Activated CD4-positive, alpha-beta T cell treated with anti-CD3 and anti-CD28 coated beads, Interleukin-2, amount 10 ng/mL, durations not matched to agents 24 days and 14 days (primary cell): ENCODE measurements at places on chromosomes 3 and 15. TPM values are rescaled to one million over a fixed set of nuclear protein-coding genes. Genes with fewer than 3 reads are reported as not detected.

Gene DNAH1
- total RNA-seq, result 9.9 and 10.6 TPM in 2 replicates

DNA sequence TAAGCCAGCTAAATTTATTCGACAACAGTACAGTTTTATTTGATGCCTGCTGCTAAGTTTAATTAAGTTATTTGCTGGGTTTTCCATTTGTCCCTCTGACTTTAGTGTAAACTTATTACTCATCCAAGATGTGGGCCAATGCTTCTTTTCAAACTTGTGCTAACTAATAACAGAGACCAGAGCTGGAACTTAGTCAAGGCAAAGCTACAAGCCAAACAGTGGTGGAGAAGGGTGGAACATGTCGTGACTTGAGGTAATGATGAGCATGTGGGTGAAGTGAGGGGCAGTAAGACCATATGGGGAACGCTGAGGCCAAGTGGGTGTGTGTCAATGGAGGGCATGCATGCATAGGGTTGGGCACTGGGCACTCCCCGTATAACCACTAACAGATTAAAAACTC, 63.9 kb downstream of the NMD3 start:
- no peak overlapping the region for H3K4me3 ChIP-seq
- no peaks in the 10 kb centered on the region for H3K4me1 ChIP-seq
- no peak for DNase-seq
- no peaks in the 10 kb centered on the region for H3K27me3 ChIP-seq
- H3K27ac ChIP-seq, result no peak overlapping the region

- H3K4me1 ChIP-seq, result no peaks in the 10 kb centered on the region
- no peak overlapping the region for H3K27ac ChIP-seq
- no peaks in the 10 kb centered on the region for H3K36me3 ChIP-seq
- H3K27me3 ChIP-seq, result peaks cover 31% of the 10 kb centered on the region
Observed at GRCh38 chr15:83654379-83655236, 685 bp downstream of the ADAMTSL3 start.

DNA sequence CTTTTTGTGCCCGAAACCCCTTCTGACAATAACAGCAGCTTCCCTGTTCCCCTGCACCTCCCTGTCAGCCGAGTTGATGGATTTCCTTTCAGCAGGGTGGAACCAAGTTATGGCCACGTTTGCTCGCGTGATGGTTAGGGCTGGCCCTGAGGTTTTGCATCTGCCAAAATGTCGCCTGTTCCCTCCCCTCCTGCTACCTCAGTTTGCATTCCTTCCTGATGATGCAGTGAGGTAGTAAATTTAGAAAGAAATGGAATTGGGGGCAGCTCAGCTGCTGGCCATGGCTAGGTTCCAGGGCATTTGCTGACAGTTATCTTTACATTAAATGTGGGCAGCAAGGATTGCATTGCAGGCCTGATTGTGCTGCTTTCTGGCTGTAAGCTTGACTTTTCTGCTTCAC, 13.2 kb downstream of the LIMD1 start:
- DNase-seq, result no peak
- peaks cover 33% of the 10 kb centered on the region for H3K36me3 ChIP-seq
- H3K4me3 ChIP-seq, result no peak overlapping the region
- peaks cover 19% of the 10 kb centered on the region for H3K4me1 ChIP-seq
- H3K27me3 ChIP-seq, result no peaks in the 10 kb centered on the region
- H3K27ac ChIP-seq, result no peak overlapping the region

Gene SLC12A8
- total RNA-seq, result 1.1 and 1.2 TPM in 2 replicates

Gene PLA2G4E
- total RNA-seq, result not detected in 2 replicates

DNA sequence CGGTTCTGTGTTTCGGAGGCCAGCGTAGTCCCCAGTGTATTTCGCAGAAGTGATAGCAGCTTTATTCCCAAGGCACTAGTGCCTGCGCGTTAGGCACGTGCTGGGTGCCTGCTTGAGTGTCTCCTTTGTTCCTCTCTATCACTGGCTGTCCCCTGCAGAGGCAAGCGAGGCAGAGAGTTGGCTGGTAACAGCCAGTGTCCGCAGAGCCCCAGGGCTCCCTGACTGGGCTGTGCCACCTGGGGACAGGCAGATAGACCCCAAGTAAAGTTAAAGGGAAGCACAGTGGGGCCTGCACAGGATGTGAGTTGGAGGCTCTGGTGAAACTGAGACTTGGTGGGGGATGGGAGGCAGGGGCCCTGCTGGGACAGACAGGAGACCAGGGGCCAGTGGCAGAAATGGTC, 50.7 kb downstream of the APBA2 start:
- H3K4me3 ChIP-seq, result no peak overlapping the region
- H3K27ac ChIP-seq, result no peak overlapping the region
- no peak for DNase-seq
- H3K4me1 ChIP-seq, result peaks cover 27% of the 10 kb centered on the region
- no peaks in the 10 kb centered on the region for H3K27me3 ChIP-seq
- peaks cover 1% of the 10 kb centered on the region for H3K36me3 ChIP-seq

GRCh38 chr3:141457624-141458236, 29.1 kb upstream of the RASA2 start:
- H3K36me3 ChIP-seq, result no peaks in the 10 kb centered on the region
- peaks cover 1% of the 10 kb centered on the region for H3K27me3 ChIP-seq
- H3K27ac ChIP-seq, result no peak overlapping the region
- peaks cover 21% of the 10 kb centered on the region for H3K4me1 ChIP-seq

Gene SYNM
- total RNA-seq, result 0.79 and 1.1 TPM in 2 replicates

DNA sequence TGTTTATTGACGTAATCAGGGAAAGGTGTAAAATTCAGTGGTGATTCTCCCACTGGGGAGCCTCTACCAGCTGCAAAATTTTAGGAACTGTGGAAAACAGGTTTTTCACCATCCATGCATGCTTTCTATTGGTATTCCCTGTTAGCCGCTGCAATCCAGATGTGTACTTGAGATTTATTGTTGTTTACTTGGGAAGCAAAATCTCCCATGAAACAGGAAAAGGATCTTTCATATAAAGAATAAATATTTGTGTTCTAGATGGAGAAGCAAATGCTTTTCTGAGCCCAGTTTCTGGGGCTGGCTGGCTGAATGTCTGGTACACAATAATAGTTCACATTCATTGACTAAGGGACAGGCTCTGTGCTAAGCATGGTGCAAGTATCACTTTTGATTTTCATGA, 144.6 kb upstream of the RASGRP1 start:
- H3K27me3 ChIP-seq, result peaks cover 19% of the 10 kb centered on the region
- H3K4me1 ChIP-seq, result peaks cover 13% of the 10 kb centered on the region
- no peak for DNase-seq

DNA sequence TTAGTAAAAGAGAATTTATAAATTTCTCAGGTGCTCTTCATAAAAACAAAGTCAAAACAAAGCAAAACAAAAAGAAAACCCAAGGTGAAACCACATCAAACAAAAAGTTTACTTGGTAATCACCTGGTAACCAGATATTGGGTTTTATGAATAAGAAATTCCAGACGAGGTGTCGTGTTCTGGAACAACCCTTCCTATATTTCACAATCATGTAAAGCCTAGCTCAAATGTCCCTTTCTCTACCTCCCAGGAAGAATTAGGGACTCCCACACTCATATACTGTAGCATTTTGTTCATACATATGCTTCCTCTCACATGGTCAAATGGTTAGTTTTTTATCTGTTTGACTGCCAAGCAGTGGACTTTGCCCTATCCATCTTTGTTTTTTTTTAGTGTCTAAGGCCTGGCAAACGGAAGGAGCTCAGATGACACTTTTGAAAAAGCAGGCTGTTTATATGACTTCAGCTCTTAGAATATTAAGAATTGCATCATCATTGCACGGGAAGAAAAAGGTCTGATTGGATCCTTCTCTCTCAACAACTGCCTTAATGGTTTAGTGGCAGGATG, 326.7 kb upstream of the TBL1XR1 start:
- no peak overlapping the region for H3K27ac ChIP-seq
- no peaks in the 10 kb centered on the region for H3K27me3 ChIP-seq
- H3K4me1 ChIP-seq, result peaks cover 15% of the 10 kb centered on the region

Gene CAMK2N2
- total RNA-seq, result 0.14 TPM in 2 replicates
